ENCODE measurements at places on chromosomes 2 and 18.
A peak's percentile ranks its signal among the peaks of the same experiment; 100 is the strongest.

DNA sequence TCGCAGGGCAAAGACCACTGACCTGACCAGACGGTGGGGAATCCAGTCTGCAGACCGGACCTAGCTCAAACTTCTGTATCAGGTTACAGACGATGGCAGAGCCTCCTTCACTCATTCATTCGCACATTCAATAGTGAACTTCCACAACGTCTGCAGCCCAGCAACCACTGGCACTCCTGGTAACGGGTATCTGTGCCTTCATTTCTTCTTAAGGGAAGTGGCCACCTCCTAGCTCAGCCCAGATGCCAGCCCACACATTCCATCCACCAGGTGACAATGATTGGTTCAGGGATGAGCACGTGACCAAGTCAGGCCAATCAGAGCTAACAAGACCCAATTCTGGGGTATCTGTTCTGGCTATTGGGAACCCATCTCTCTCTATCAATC is 15.9 kb upstream of the ARMC9 start:
- no peak for DNase-seq

GRCh38 chr2:4486971-4487370 is 783.6 kb downstream of the DCDC2C start:
- DNase-seq, result no peak

GRCh38 chr2:32977228-32977758 is 30.5 kb downstream of the LTBP1 start:
- DNase-seq, result no peak

DNA sequence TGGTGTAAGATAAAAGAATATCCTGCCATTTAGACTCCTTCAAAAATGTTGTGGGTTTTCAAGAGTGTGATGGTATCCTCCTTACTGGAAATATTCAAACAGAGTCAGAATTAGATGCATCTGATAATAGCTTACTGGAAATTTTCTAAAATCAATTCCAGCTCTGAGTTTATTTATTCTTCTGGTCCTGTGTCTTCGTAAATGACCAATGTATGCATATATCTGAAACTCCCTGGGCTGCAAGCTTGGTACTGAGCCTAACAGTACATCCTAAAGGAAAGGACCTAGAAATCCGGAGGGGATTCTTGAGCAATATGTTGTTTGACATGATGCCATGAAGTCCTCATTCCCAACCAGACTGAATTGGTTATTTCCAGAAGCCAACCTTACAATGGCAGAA is 130.4 kb downstream of the KCNE4 start:
- no peak for DNase-seq

GRCh38 chr2:191436368-191437055 is 191.3 kb downstream of the MYO1B start:
- DNase-seq, result no peak

GRCh38 chr2:71465356-71465755 is 12.0 kb downstream of the DYSF start:
- no peak for DNase-seq

DNA sequence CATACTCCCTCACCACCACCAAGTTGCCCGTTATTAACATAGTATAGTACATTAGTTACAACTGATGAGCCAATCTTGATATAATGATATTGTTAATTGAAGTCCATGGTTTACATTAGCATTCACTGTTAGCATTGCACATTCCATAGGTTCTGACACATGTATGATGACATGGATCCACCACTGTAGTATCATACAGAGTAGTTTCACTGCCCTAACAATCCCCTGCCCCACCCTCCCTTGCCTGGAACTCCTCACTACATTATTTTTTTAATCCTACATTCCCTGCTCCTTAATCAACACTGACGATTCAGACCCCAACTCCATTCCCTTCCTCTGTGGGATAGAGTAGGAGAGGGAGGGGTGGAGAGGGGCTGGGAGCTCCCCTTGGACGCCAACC is 20.2 kb upstream of the ST3GAL5 start:
- DNase-seq, result no peak

DNA sequence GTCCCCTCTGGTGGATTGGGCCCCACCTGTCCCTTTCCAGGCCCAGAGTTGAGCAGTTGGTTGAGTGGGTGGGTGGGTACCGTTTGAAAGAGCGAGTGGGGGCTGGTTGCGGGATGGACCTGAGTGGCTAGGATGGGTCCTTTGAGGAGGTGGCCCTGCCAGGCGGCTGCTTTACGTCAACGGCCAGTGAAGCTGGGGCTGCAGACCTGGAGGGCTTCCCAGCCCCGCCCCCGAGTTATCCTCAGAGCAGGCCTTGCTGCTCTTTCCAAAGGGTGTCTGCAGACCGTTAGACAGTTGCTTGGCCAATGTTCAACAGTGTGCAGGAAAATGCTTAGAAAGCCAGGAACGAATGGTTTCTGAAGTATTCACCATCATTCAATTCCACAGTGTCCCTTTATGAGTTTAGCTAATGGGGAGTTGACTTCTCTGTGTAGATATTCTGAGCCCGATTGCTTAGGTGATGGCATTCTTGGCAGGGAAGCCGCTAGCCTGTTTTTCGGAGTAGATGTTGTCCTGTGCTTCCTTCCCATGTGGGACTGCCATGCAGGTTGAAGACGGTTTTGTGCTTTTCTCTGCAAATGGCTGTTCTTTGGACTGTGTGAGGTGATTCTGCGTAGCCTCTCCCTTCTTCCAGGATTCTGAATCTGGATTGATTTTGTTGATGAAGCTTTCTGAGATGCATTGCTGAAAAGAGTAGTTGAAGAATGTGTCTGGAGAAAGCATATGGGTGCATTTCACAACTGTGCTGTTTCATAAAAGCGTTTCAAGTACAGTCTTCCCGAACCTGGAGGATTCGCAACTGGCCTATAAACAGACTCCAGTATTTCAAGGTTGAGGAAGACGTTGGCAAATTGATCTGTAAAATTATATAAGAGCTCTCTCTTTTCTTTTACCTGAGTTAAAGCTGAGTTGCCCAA is 45.8 kb downstream of the LDLRAD4 start:
- no peak for DNase-seq

DNA sequence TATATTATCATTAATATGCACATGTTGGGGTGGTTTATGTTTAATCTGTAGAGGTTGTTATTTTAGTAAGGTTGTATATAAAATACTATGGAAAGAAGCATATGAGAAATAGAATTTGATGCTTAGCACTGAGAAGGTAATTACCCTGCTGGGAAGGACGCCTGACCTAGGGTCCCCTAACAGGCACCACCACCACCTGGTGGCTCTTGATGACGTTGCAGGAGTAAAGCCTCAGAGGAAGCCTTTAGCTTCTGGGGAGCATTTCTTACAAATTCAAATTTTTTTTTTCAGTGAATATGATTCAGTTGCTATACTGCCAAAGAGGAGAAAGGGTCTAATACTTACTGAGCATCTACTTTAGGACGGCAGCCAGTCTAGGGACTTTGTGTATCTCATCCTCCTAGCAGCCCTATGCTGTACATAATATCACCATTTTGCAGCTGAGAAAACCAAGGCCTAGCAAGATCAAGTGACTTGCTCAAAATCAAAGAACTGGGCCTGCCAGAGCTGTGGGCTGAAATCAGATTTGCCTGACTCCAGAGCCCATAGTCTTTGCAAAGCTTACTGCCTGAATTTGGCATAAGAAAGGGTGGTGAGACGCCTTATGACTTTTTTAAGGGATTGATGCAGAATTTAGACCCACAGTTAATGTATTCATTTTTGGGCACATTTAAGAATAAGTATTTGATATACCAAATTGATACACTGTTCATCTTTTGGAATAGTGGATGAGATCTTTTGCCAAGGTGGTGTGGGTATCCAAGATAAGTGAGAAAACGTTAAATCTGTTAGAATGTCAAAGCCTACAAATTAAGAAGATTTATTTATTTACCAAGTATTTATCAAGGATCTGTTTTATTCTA is 78.8 kb upstream of the GAREM1 start:
- DNase-seq, result peak; percentile 15

DNA sequence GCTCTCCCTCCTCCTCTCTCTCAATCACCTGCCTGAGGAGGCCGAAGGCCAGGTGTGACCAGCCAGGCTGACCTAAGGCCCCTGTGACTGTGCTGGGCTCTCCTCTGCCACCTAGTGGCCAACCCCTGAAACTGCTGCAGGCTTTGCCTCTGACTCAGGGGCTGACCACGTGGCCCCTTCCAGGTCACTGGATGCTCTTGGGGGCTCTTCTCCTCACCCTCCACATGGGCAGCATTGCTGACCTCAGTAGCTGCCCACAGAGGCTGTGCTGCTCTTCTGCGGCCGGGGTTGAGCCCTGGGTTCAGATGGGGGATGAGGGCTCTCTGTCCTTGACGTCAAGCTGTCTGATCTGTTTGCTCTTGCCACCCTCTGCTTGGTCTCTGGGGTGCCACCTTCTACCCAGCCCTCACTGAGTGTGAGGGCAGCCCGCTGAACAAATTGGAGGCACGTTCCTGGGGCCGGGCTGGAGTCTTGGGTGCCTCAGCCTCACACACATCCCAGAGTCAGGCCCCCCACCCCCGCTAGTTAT is 122.7 kb downstream of the TWIST2 start:
- peak; percentile 17 for DNase-seq

DNA sequence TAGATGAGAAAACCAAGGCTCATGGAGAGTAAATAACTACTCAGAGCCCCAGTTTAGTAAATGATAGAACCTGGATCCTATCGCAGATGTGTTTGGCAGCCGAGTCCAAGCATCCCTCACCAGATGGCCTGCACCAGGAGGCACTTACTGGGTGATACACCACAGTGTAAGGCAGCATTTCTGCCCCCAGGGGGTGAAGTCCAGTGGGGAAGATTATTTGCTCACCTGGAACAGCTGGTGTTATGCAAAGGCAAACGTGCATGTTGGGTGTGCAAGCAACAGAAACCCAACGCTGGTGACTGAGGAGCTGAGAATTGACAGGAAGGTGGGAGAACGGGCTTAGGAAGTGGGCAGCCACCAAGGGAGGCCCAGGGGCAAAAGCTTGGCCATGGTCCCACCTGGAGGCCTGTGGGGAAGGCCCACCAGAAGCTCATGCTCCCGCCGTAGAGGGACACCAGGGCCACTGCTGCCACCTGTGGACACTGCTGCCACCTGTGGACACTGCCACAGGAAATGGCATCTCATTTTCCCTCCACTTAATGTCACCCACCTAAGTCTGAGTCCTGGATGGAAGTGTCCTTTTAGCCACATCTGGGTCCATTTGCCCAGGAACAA is 100.6 kb downstream of the TFCP2L1 start:
- no peak for DNase-seq

- DNase-seq, result no peak
Measured at GRCh38 chr2:233429175-233429897, 75.0 kb downstream of the DGKD start.

- DNase-seq, result no peak
Measured at GRCh38 chr2:128970332-128971116, 651.9 kb upstream of the HS6ST1 start.

DNA sequence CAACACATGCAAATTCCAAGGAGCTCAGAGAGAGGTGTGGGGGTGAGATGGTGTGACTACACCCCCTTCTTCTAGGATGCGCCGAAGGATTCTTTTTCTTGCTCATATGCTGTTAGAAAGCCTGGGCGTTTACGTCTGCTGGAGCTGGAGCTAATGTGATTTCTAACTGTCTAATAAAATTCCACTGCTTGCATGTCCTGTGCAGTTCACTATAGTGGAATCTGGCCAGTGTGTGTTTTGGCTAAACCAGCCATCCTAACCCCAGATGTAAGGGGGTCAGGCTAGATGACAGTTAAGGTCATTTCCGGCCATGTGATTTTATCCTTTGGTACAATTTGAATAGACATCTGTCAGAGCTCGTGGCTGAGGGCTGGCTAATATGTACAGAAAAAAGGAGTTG is 194.1 kb downstream of the PRKCE start:
- no peak for DNase-seq

- DNase-seq, result no peak
Measured at GRCh38 chr18:36862182-36862581, 33.3 kb downstream of the KIAA1328 start.

- no peak for DNase-seq
Measured at GRCh38 chr2:8623576-8623957, 58.3 kb upstream of the ID2 start.

GRCh38 chr2:29015701-29016470 is 34.8 kb downstream of the TOGARAM2 start:
- DNase-seq, result no peak

GRCh38 chr2:240300840-240301239 is 134.6 kb upstream of the GPC1 start:
- no peak for DNase-seq

GRCh38 chr2:19540739-19541525 is 182.5 kb upstream of the OSR1 start:
- no peak for DNase-seq

DNA sequence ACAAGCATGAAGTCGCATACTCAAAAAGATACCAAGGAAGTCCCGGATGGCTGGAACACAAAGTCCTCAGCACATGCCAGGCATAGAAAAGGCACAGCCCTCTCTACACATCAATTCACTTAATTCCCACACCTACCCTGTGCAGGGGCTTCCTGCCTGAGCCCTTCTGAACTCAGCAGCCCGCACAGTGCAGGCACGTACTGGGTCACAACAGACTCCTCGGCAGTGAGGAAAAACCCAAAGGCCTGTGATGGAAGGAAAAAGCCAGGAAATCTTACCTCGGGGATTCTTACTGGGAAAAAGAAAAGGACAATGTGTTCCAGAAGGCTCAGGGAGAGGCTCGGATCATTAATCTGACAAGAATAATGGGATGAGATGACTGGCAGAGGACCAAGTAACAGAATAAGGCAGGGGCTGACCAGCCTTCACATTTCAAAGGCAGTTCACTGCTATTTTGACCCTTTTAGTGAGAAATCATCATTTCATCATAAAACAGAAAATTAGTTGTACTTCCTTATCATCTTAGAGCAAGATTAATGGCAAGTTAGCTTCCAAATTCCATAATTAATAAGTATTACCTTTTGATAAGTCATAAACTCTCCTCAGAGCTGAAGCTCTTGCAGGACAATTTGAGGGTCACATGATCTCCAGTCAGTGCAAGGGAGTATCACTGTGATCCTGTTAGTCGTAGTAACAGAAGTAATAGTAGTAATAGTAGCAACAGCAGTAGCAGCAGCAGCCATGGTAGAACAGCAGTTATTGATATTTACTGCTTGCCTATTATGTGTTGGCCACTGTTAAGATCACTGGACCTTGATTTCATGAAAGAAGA is 87.4 kb downstream of the STK39 start:
- DNase-seq, result no peak

- no peak for DNase-seq
Measured at GRCh38 chr2:64212801-64213321, 68.6 kb upstream of the PELI1 start.

DNA sequence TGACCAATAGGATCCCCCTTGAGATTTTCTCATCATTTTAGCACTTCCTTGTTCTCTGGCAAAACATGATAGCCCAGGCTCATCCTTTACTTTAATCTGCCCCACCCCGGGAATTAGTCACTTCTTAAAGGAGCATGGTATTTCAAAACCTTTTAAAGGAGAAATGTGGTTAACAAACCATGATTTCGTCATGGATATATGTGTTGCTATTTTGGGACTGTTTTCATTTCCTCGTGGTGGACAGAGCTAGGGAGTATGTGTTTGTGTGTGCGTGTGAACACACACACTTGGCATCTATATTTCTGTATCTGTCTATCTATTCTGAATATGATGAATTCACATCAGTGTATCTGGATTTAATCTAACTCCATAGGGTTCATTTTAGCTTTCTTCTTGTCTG is 128.1 kb downstream of the BIRC6 start:
- no peak for DNase-seq

GRCh38 chr2:96344011-96344410 is 8.4 kb downstream of the NCAPH start:
- no peak for DNase-seq

- DNase-seq, result no peak
Measured at GRCh38 chr2:163573652-163574051, 162.2 kb downstream of the FIGN start.

- no peak for DNase-seq
Measured at GRCh38 chr2:15813481-15814266, 126.7 kb upstream of the MYCN start.

All from activated CD4-positive, alpha-beta T cell treated with anti-CD3 and anti-CD28 coated beads, Interleukin-2, amount 50 U/mL, for 24 hours (primary cell).